Fibroblast of skin of right biceps (primary cell): ENCODE measurements at places on chromosomes 5 and 9.
A peak's percentile ranks its signal among the peaks of the same experiment; 100 is the strongest.

DNA sequence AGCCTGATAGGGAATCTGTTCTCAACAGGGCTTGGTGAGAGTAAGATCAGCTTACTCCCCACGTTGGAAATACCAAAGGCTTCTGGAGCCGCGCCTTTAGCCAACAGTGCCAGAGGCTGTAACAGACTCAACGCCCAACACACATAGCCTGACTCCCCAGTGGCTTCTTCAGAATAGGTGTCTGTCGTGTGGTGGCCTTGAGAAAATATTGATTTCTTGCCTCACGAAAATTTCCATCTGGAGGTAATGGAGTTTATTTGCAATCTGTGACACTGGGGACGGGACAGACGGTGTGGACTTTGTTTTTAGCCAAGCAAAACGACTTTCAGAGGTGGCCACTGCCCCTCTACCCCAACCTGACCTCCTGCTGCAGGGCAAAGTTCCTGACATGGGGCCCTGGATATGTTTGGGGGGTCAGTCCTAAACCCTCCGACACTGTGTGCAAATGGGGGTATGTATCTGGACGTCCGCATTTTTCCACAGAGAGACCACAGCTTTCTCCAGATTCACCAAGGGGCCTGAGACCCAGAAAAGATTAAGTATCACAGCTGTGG is 189.3 kb downstream of the CDK5RAP2 start:
- DNase-seq: no peak

GRCh38 chr9:35108946-35109575 is 6.1 kb upstream of the STOML2 start:
- no peak for DNase-seq

DNA sequence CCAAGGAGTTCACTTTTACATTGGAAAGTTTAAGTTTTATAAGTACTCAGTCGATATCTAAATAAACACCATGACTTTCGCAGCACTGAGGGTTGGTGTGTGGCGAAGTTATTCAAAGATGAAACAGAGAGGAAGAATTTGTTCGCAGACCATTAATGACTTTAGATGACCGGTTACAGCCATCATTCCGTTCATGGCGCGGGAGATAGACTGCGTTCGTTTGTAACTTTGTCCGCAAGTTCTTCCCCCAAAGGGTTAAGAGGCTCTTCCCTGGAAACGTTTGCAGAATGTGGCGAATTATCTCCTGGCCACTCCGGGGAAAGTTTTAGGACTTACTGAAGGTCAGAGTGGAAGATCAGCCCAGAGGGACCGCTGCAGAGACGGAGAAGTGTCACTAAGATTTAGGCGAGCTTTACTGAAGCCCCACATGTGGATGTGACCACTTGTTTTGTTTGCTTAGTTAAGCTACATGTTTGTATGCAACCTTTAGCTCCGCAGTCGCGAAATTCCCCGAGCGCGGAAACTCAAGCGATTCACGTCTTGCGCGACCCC is 2.2 kb upstream of the FOXD1 start:
- DNase-seq: peak; percentile 60

- no peak for DNase-seq
Observed at GRCh38 chr9:94991961-94992907, 265.7 kb downstream of the AOPEP start.

DNA sequence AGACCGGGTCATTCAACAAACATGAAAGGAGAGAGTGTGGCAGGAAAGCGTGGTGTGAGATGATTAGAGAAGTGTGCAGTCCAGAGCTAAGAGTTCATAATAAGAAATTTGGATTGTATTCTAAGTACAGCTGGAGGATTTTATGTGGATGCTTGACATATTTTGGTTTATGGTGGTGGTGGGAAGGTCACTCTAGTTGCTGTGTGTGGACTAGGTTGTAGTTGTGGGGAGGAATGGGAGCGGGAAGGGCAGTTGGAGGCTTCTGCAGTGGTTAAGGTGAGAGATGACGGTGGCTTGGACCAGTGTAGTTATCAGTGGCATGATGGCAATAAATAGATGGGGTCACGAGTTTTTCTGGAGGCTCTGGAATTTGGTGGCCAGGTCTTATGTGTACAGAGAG is 45.7 kb upstream of the GPR151 start:
- DNase-seq: peak; percentile 30

GRCh38 chr9:82498541-82499317 is 510.2 kb downstream of the SPATA31D1 start:
- no peak for DNase-seq

- DNase-seq: no peak
Observed at GRCh38 chr5:79871364-79872120, 119.5 kb downstream of the MTX3 start.

- DNase-seq: peak; percentile 23
Observed at GRCh38 chr9:23850242-23850689, 24.2 kb upstream of the ELAVL2 start.

DNA sequence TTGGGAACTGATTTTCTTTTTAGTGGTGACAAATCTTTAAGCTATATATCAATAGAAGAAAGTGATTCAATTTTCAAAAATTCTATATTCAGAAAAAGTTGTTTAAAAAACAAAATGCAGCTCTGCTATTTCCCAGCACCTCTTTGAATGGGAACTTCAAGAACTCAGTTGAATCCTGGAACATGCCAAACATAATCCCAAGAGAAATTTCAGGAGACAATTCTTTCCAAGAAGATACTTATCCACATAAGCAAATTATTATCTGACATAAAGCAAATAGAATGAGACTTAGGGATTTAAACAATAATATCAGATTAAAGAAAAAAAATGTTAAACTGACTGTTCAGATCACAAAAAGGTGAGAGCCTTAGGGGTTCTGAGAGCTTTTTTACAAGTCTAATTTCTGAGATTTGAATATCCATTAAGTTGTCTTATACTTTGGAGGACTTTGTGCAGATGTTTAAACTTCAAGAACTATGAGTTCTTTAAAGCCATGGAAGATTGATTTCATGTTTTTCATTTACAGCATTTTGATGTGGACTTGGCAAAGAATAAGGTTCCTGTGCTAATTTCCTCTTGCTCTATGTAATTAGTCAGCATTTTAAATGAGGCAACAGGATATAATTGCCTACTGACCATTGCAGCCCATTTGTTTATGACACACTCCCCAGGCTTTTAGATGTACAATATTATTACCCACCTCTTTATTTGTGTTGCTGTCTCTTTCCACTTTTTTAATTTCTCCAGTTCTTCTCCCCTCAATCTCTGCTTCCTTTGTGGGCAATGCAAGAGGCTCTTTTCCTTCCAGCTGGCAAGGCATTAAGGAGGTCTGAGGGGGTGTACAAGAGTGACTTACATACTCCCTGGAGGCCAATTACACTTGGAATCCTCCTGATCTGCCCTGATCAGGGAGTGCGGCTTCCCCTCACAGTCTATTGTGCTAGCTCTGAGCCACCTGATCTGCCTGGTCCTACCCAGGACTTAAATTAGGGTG is 419.1 kb downstream of the NR2F1-AS1 start:
- peak; percentile 40 for DNase-seq

DNA sequence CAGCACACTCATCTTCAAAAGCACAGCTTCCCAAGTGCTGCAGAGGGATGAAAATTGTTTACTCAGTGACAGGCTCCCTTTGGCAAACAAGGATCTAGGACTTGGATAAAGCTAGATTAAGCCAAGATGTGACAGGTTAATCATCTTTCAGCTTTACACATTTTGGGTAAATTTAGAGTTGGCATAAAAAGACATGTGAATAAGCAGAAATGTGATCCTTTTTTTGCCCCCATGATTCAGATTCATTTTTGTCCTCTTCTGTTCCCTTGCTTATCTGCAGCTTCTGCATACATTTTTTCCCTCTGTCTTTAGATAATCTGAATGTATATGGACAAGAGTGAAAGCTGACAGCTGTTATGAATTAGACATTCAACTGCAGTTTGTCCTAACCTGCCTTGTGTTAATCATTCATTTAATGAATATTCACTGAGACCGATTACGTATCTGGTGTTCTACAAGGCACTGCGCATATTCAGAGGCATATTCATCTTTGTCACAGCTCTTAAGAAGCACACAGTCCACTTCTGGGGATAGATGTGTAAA is 19.6 kb downstream of the ADAMTSL1 start:
- DNase-seq: peak; percentile 87

DNA sequence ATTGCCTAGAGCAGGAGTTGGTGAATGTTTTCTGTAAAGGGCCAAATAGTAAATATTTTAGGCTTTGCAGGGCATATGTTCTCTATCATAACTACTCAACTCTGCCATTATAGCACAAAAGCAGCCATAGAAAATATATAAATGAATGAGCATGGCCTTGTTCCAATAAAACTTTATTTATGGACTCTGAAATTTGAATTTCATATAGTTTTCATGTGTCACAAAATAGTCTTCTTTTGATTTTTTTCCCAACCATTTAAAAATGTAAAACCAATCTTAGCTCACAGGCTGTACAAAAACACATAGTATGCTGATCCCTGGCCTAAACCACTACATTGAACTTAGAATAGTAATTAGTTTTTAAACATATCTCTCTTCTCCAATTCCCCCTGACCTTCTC is 179.6 kb downstream of the ZNF462 start:
- DNase-seq: no peak

DNA sequence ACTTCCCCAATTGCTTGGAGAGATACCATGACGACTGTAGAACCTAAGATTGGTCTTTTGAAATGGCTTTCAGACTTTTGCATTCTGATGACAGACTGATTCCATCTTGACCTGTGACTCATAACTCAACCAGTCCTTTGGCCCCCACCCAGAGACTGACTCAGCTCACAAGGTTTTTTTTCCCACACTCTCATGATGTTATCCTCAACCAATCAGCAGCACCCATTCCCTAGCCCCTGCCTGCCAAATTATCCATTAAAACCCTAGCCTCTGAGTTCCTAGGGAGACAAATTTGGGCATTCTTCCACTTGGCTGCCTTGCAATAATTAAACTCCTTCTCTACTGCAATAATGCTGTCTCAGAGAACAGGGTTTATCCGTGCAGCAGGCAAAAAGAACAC is 1263.3 kb upstream of the CDH9 start:
- peak; percentile 93 for DNase-seq

- DNase-seq: peak; percentile 89
Observed at GRCh38 chr5:143968071-143968878, 156.3 kb downstream of the HMHB1 start.

DNA sequence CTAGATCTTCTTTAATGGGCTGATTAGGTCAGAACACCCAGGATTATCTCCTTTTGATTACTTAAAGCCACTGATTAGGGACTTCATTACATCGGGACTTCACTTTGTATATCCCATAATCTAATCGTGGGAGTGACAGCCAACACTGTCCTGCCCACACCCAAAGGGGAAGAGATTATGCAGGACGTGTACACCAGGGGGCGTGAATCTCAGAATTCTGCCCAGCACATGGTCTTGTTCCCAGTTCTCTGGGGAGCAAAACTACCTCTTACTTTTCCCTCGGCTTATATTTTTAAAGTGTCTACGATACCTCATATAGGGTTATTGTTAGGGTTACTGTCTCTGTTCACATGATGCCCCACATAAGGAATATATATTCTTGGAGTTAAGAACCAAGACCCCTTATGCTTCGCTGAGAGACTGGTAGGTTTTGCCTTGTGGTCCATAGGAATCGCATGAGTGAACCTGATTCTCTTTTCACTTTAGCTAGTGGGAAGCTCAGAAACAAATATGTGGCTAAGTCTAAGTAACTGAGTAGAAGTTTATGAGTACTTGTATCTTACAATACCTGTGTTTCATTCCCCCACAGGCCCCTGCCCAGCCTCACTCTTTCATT is 192.7 kb downstream of the GNA14 start:
- no peak for DNase-seq

DNA sequence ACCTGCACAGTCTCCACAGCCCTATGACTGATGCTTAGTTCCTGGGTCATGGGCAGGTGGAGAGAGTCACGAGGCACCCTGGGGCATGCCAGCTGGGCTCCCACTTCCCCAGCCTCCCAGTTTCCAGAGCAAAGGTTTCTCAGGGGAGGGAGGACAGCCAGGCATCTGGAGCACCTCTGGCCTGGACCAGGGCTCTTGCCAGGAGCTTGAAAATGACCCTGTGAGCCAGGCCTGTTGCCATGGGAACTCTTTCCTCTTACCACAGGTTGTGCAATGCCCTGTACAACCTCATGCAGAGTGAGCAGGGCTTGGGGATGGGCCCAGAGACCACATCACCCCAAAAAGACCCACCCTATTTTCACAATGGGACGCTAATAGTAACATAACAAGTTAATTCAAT is 113.1 kb downstream of the PSD2 start:
- DNase-seq: no peak

GRCh38 chr5:172276214-172276613 is 7.3 kb downstream of the UBTD2 start:
- no peak for DNase-seq

DNA sequence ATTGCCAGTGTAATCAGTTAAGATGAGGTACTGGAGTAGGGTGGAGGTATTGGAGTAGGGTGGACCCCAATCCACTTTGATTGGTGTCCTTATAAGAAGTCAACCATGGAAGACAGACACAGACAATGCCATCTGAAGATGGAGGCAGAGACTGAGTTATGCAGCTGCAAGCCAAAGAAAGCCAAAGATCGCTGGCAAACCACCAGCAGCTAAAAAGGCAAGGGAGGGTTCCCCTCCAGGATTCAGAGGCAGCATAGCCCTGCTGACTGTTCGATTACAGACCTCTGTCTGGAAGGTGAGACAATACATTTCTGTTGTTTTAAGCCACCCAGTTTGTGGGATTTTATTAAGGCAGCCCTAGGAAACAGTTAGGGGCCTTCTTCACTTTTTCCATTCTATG is 30.5 kb upstream of the CKMT2 start:
- no peak for DNase-seq

GRCh38 chr9:127793093-127793708 is 7.4 kb downstream of the CDK9 start:
- DNase-seq: no peak

DNA sequence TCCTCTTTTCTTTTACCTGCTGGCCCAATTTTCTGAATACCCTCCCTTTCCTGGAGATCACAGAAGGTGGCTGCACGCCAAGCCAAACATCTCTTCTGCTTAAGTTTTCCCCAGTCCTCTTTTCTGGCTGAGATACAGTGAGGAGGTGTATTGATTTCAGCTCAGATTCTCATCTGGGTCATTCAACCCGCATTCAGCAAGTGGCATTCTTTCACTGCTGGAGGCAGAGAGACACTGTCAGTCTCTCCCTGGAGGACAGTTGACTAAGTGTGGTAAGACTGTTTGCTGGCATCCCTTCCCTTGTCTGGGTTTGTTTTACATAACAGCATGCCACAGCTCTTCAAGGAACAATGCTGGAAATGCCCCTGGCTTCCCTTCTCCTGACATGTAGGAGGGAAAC is 60.5 kb downstream of the GABRG2 start:
- DNase-seq: no peak
